Kidney (tissue), 22 donors: ENCODE measurements at places on chromosomes 7 and 10. TPM values are rescaled to one million over a fixed set of nuclear protein-coding genes. Genes with fewer than 3 reads are reported as not detected.
A peak's percentile ranks its signal among the peaks of the same experiment; 100 is the strongest.

DNA sequence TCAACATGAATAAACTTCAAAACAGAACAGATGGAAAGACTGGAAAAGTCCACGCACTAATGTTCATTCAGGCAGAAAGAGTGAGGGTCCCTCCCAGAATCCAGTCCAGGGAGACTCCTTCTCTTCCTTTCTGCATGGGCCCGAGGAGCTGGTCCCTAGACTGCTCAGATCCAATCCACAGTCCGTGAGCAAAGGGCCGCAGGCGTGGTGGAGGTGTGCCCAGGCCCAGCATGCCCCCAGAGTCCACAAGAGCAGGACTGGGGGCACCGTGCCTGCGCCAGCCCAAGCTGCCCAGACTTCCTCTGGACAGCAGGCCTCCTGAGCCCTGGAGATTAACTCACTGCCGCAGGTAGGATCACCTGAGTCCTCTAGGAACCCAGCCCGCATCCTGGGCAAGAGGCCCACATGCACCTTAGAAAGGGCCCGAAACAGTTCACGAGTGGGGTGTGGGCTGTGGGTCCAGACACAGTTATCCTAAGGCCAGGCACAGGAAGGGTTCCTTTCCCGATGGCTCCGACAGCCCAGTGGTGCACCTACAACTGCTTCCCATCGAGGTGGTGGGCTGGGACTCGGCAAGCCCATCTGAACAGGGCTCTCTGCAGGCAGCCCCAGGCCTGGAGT, 531.0 kb downstream of the DNAJB6 start:
- no peak for DNase-seq

GRCh38 chr7:114901771-114902170, 20.1 kb upstream of the MDFIC start:
- DNase-seq: no peak

GRCh38 chr7:70210936-70211310, 612.6 kb downstream of the AUTS2 start:
- DNase-seq: no peak

DNA sequence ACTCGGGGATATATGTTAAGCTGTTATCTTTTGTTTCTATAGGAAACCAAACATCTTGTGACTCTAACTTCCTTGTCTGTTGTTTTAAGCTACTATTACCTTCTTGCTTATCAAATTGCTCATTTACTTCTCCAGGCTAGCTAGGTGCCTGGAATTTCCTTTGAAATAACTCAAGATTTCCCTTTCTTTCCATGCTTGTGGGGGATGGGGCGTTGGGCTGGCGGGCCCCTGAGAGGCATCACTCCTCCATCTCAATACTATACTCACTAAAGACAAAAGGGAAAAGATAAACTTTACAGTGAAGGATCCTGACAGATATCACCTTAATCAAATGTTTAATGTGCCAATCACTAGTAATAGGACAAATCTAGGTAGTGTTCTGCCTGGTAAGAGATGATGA, 34.7 kb upstream of the MYO3A start:
- peak; percentile 18 for DNase-seq

DNA sequence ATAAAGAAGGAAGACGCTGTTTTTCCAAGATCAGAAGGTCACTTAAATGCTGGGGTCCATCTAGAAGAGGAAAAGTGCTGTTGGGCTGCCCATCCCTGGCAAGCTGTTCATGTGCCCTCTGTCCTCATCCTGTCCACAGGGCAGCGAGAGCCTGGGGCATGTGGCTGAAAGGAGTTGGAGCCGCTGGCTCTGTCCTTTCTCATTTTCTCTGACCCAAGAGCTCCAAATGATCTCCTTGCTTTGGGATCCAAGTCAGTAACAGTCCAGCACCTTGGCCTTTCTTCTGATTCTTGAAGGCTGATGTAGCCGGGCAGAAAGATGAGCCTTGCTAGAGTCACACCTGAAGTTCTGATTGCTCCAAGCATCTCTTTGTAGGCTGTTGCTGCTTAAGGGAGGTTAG, 44.4 kb downstream of the SPDYE5 start:
- no peak for DNase-seq

NFE2L3 gene
- total RNA-seq: 12.5 TPM

EPHA1 gene
- total RNA-seq: 22.3 TPM

DNA sequence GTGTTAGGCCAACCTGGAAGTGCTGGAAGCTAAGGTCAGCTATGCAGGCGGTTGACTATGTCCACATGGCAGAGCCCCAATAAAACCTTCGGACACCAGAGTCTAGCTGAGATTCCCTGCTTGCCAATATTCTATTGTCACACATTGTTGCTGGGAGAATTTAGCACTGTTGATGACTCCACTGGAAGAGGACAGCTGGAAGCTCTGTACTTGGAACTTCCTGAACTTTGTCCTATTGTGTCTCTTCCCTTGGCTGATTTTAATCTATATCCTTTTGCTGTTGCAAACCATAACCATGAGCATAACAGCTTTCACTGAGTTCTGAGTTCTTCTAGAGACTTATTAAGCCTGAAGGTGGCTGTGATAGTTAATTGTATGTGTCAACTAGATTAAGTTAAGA, 12.0 kb downstream of the XRCC2 start:
- no peak for DNase-seq

GRCh38 chr10:26622891-26623290, 74.6 kb upstream of the PDSS1 start:
- DNase-seq: no peak
